Mononuclear cell (primary cell): ENCODE measurements at places on chromosomes 2 and 18. TPM values are rescaled to one million over a fixed set of nuclear protein-coding genes. Genes with fewer than 3 reads are reported as not detected.

Gene VAMP5
- 8.9 TPM for total RNA-seq

Gene AKAIN1
- not detected for total RNA-seq

Gene FBXO48
- total RNA-seq: 0.52 TPM

Gene POTEJ
- not detected for total RNA-seq

Gene EFR3B
- under 0.01 TPM for total RNA-seq

Gene MAP2
- 0.73 TPM for total RNA-seq

Gene GNLY
- 181 TPM for total RNA-seq

Gene GLI2
- not detected for total RNA-seq

Gene AOX1
- not detected for total RNA-seq

Gene REG3G
- total RNA-seq: not detected

Gene TGIF1
- total RNA-seq: 91.2 TPM

Gene TMEM247
- not detected for total RNA-seq

Gene ELOA2
- total RNA-seq: under 0.01 TPM

Gene DTNB
- total RNA-seq: 18.3 TPM

Gene REEP1
- 0.63 TPM for total RNA-seq

Gene ADD2
- total RNA-seq: 2.4 TPM

Gene SULT6B1
- total RNA-seq: not detected

Gene LRRTM4
- total RNA-seq: 0.10 TPM

Gene CRYGD
- not detected for total RNA-seq

Gene CPLX4
- 0.10 TPM for total RNA-seq

Gene GPR45
- total RNA-seq: not detected

Gene CNTNAP5
- not detected for total RNA-seq

Gene RUFY4
- total RNA-seq: 1.0 TPM

Gene CROCC2
- not detected for total RNA-seq

Gene POTEI
- total RNA-seq: under 0.01 TPM

Gene INPP5D
- total RNA-seq: 122 TPM

Gene IL1A
- total RNA-seq: 23.4 TPM

Gene MAB21L4
- not detected for total RNA-seq

Gene RPRM
- total RNA-seq: 0.10 TPM

Gene PDK1
- 58.4 TPM for total RNA-seq

Gene TBR1
- 0.10 TPM for total RNA-seq

Gene LRATD1
- under 0.01 TPM for total RNA-seq

Gene RNF103
- total RNA-seq: 65.9 TPM

Gene CDH19
- total RNA-seq: not detected

Gene FOXD4L1
- total RNA-seq: 0.10 TPM

Gene CACNB4
- total RNA-seq: 0.84 TPM

Gene SLC35F6
- total RNA-seq: 30.3 TPM

Gene ST6GAL2
- total RNA-seq: 0.21 TPM

Gene INHBB
- total RNA-seq: 0.10 TPM

Gene OLA1
- 59.9 TPM for total RNA-seq

Gene ZNF385B
- not detected for total RNA-seq

Gene C2orf92
- total RNA-seq: 4.5 TPM

Gene WDCP
- total RNA-seq: 3.0 TPM

Gene TEX44
- not detected for total RNA-seq

Gene KCNK3
- 0.21 TPM for total RNA-seq

Gene PTPRN
- 1.3 TPM for total RNA-seq

Gene ABCB11
- 0.42 TPM for total RNA-seq

Gene SERPINB2
- total RNA-seq: 143 TPM

Gene G6PC2
- not detected for total RNA-seq

Gene VWC2L
- total RNA-seq: under 0.01 TPM

Gene ARHGEF4
- total RNA-seq: 1.5 TPM

Gene ZBTB7C
- total RNA-seq: not detected

Gene MOCOS
- under 0.01 TPM for total RNA-seq

Gene SERPINB4
- not detected for total RNA-seq

Gene ASXL3
- under 0.01 TPM for total RNA-seq

Gene PROM2
- total RNA-seq: 0.31 TPM

Gene CHMP3
- total RNA-seq: 57.7 TPM
